ENCODE measurements at places on chromosomes 2 and 18. TPM values are rescaled to one million over a fixed set of nuclear protein-coding genes. Genes with fewer than 3 reads are reported as not detected.

Gene ELAC1
- 10.0 TPM for total RNA-seq

Gene SIX2
- not detected for total RNA-seq

Gene CD8A
- 0.76 TPM for total RNA-seq

Gene MRPL33
- 26.9 TPM for total RNA-seq

Gene DSC3
- total RNA-seq = not detected

Gene DLGAP1
- 0.07 TPM for total RNA-seq

Gene FBXO15
- total RNA-seq = 3.7 TPM

Gene PTPN18
- total RNA-seq = 102 TPM

Gene ARL4C
- 22.5 TPM for total RNA-seq

Gene APOB
- not detected for total RNA-seq

Gene MEP1B
- not detected for total RNA-seq

Gene LTBP1
- total RNA-seq = 0.17 TPM

Gene WDR7
- total RNA-seq = 48.0 TPM

Gene DRC1
- total RNA-seq = not detected

Gene SMPD4
- total RNA-seq = 67.5 TPM

Gene RAD51AP2
- not detected for total RNA-seq

Gene RBM43
- total RNA-seq = 9.0 TPM

DNA sequence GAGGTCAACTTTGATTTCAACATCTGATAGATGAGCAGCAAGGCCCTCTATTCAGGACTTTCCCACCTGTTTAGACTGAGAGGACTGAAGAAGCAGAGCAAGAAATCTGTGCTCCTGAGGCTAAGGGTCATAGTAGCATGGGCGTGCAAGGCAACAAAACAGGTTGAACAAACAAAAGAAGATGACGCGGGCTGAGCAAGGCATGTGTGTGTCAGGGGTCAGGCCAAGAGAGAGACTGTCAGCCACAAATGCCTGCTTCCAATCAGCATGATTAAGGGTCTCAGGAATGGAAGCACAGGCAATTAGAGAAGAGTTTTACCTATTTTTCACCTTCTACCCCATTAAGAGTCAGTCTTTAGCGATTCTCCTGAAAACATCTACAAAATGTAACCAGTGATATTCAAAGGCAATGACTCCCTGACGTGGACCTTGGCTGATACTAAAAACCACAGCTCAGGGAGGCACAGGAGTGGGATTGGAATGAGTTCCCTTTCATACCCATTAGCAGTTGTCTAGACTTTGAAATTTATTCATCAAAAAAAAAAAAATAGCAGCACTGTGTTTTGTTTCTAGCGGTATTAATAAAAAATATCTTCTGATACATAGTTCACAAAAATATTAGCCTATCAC, 81.9 kb downstream of the DYNAP start:
- no peak for DNase-seq

- no peak for DNase-seq
These were observed 340.6 kb downstream of the DYSF start for GRCh38 chr2:71793926-71794325.

DNA sequence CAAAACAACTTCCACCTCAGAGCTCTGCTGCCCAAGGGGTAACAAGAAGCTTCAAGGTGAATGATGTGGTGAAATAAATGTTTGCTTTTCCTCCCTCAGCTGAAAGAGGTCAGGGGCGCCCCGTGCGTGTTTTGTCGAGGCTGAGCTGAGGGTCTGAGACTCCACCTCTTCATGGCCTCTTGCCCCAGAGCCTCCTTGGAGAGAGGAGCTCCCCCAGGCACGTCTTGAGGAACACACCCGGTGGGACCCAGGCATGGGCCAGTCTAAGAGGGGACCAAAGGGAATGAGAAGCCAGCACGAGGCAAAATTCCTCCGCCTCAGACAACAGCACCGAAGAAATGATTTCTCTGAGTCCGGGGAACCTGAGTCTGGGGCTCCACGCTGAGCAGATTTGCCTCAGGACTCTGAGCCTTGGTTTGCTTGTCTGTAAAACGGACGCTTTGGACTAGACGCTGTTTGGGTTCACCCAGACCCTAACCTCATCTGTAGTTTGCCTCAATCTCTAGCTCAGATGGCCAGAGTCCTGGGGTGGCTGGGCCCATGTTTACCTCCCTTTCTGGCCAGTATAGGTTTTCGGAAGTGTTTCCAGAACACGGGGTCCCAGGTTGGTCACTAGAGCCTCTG, 56.4 kb upstream of the ODC1 start:
- DNase-seq = no peak

DNA sequence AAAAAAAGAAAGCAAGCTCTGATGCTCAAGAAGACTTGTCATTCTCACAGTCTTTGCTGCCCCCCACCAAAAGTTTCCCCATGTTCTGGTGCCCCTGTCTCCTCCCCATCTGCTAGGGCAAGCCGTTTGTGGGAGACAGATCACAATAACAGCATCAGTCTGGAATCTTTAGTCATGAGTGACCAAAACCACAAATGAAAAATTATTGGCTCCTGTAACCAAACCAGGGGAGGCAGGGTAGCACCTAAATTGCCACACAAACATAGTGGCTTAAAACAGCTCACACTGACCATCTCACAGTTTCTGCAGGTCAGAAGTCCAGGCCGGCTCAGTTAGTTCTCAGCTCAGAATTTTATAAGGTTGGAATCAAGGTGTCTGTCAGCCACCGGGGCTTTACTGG, 9.1 kb upstream of the B3GNT7 start:
- DNase-seq = no peak

DNA sequence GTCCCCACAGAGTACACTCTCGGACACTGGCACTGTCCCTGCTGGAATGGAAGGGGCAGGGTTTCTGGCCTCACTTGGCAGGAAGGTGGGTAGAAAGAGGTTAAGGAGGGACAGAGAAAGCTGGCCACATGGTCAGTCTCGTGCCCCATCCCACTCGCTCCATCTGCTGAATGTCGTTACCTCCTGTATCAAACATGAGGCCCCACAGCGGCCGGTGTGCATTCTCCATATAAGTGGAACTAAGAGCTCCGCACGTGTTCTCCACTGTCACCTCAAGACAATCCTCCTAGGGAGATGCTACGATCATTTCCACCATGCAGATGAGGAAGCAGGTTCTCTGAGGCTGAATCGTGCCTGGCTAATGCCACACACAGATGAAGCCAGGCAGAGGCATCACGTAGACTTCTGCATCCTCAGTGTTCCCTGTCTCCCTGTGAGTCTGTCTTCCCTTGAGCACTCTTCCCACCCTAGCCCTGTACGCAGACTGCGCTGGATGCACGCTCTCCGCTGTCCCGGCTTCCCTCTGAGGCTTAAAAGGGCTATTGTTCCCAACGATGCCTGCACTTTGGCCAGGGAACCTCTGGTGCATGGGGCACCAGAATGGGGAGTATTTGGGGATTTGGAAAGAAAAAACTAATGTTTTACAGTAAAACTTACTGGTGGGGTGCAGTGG, 35.1 kb downstream of the MAL start:
- no peak for DNase-seq

DNA sequence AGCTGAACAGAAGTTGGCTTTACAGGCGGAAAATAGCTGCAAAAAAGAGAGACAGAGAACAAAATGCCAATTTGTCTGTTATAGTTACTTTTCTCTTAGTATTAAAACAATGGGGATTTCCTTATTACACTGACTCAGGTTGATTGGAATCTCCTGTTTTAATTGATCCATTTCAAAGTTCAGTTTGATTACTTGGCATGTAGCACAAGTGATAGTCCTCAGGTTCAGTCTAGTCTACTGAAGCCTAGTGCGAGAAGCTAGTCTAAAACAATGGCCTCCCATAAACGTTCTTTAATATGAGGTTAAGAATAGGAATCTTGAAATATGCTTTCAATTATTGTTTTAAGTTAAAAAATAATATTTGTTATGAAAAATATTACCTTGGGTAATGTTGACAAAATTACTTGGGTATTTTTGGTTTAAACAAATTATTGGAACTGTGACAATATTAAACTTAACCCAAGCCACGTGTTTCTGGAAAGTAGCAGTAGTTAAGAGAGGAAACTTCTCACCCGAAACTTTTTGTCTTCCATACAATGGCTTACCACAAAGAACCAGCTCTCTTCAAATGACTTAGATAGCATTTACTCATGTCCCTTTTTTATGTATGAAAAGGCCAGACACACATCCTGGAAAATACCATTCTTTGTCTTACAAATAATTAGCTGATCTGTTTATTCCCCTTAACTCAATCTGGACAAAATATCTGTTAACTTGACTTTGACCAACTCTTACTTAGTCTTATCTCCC, 1326.2 kb upstream of the TMEFF2 start:
- DNase-seq = no peak

- no peak for DNase-seq
These were observed 24.2 kb downstream of the FBLN7 start for GRCh38 chr2:112162341-112162740.

DNA sequence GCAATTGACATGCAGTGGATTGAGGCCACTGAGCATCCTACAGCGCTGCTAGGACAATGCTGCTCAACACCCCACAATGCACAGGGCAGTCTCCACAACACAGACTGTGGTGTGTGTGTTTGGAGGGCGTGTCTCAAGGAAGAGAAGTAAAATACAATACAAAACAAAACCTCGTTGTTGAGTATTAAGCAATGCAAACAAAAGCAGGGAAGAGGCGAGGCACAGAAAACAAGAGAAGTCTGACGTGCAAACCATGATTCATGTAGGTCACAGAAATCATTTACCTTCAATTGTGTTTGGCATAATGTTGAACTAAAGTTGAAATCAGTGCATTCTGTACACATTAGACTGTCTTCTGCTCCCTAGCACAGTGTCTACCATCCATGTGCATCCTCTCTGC, 260.9 kb downstream of the PHLPP1 start:
- no peak for DNase-seq

GRCh38 chr2:64141674-64142405, 2.4 kb downstream of the PELI1 start:
- no peak for DNase-seq

GRCh38 chr2:69216535-69217332, 170.3 kb downstream of the GFPT1 start:
- DNase-seq = no peak

- DNase-seq = no peak
These were observed 298.6 kb downstream of the MEIS1 start for GRCh38 chr2:66733364-66733999.

DNA sequence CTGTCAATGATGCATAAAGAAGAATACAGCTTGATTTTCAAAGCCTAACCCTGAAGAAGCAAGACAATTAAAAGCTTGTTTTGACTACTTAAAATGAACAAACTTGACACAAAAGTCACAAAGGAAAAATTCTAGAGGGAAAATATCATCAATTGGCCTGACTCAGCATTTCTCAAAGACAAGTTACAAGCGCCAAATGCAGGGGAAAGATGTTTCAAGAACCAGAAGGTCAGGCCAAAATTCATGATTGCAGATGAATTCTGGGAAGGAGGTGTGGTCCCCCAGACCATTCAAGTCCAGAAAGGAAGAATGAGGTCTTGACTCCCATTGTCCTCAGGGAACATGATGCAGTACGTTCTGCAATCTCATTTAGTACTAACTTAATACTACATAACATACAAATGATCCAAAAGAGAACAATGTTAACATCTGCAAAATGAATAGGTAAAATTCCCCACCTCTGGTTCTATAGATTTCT, 64.5 kb downstream of the FAM210A start:
- DNase-seq = no peak

DNA sequence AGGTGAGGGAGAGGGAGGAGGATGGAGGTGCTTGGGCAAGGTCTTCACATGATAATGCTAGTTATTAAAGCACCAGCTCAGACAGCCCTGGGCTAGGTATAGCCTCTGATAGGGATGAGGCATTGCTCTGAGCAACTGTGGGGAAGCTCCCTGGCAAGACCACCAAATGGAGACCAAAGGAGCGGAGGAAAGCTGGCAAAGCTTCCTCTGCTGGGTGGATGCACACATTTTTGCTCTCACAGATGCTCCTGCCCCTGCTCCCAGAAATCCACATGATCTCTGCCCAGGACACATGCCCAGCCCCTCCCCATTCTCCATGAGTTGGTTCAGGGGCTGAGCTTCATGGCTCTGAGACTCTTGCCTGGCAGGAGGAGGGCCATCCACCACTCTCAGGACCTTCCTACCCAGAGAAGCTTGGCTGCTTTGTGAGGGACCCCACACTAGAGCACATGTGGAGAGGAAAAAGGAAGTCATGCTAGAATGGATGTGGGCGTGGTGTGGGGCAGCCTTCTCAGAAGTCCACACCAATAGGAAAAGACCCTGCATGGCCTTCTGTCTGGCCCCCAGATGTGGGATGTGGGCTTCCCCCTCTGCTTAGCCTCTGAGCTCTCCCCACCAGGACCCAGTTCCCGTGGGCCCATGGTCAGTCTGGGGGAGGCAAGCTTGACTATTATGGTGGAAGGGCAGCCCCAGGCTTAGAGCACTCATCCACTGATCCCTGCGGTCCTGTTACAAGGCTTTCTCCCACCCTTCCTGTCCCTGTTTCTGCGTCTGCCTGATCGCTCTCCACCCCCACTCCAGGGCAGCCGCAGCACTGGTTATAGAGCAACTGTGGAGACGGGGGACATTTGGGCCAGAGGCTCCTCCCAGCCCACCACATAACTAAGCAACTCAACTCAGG, 10.5 kb upstream of the CYP26B1 start:
- DNase-seq = no peak

GRCh38 chr2:229180658-229181057, 90.4 kb downstream of the PID1 start:
- DNase-seq = no peak

DNA sequence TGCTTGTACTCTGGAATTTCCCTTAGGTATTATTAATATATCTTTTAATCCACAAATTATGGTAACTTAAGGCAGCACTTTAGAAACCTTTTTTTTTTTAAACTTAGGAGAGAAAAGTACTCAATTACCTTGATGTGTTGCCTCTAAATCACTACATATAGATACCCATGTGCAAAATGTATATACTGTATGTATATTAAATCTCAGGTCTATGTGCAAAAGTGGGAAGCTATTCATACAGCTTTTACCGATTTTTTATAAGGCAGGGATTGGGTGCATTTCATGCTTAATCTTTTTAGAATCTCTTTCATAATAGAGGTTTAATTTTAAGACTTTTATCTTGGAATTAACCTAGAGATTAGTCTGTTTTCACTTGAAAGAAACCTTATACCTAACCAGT, 3.4 kb downstream of the EML4 start:
- DNase-seq = no peak

- no peak for DNase-seq
These were observed 1.1 kb downstream of the BIN1 start for GRCh38 chr2:127105656-127106456.

- DNase-seq = no peak
These were observed 29.9 kb upstream of the AGAP1 start for GRCh38 chr2:235463893-235464292.

DNA sequence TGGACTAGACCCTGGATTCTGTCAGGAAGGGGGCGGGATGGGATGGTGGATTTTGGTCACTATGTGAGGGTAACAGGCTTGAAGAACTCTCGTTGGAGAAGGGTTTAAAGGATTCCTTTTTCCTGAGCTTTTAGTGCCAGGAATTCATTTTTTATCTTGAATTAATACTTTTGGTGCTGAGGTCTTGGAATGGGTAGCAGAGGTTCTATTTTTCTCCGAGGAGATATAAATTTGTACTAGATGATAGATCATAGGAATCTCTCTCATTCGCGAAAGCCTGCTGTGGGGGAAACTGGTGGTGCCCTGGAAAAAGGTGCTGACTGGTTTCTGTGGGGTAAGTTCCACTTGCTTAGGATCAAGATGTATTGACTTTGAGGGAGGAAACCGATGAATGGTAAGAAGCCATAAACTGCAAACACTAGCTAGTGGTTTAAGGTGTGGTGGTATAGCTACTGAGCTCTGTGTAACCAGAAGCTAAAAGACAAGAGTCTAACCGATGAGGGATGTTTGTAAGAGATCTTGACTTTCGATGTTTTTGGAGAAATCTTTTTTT, 706 bp downstream of the AGPS start:
- peak; percentile 16 for DNase-seq

Data from B cell (primary cell).